ENCODE measurements at places on chromosomes 16 and 17.

GRCh38 chr17:73336408-73337329 is 24.9 kb upstream of the CDC42EP4 start:
- DNase-seq: no peak
- H3K4me3 ChIP-seq: no peak overlapping the region
- H3K27ac ChIP-seq: peak overlapping the region; percentile 83
- H3K4me1 ChIP-seq: peaks cover 37% of the 10 kb centered on the region
- H3K36me3 ChIP-seq: peaks cover 3% of the 10 kb centered on the region
- no peaks in the 10 kb centered on the region for H3K27me3 ChIP-seq

- no peak for DNase-seq
- H3K27me3 ChIP-seq: peaks cover 58% of the 10 kb centered on the region
- H3K36me3 ChIP-seq: no peaks in the 10 kb centered on the region
- no peak overlapping the region for H3K27ac ChIP-seq
- H3K4me3 ChIP-seq: no peak overlapping the region
- peaks cover 20% of the 10 kb centered on the region for H3K4me1 ChIP-seq
Observed at GRCh38 chr16:14309906-14310305, 238.8 kb downstream of the MRTFB start.

- H3K4me3 ChIP-seq: peak overlapping the region; percentile 91
- H3K4me1 ChIP-seq: peaks cover 53% of the 10 kb centered on the region
- peaks cover 6% of the 10 kb centered on the region for H3K36me3 ChIP-seq
- H3K27ac ChIP-seq: peak overlapping the region; percentile 97
Observed at GRCh38 chr17:67243284-67243683, 1.7 kb downstream of the HELZ start.

DNA sequence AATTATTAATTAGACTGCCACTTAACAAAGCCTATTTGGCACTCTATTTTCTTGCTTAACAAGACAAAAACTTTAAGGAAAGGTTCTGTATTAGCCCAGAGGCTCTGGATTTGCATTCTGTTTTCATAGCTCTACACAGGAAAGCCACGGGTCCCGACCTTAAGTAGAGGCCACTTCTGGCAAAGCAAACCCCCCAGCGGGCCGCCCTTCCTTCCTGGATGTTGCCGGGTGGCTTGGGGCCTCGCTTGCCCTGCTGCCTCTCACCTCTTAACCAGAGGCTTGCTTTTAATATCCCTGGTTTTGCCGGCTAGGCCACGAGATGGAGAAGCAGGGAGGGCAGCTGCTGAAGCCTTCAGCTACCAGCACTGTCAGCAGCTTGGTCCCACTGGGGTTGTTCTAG is 4.4 kb downstream of the RTN4RL1 start:
- H3K4me1 ChIP-seq: peaks cover 4% of the 10 kb centered on the region
- H3K27me3 ChIP-seq: peaks cover 74% of the 10 kb centered on the region
- no peak overlapping the region for H3K4me3 ChIP-seq
- no peak for DNase-seq
- H3K36me3 ChIP-seq: no peaks in the 10 kb centered on the region
- no peak overlapping the region for H3K27ac ChIP-seq

GRCh38 chr16:70700101-70701020 is 14.5 kb upstream of the MTSS2 start:
- H3K36me3 ChIP-seq: peaks cover 2% of the 10 kb centered on the region
- no peak for DNase-seq
- no peaks in the 10 kb centered on the region for H3K27me3 ChIP-seq
- H3K4me1 ChIP-seq: peaks cover 65% of the 10 kb centered on the region
- H3K4me3 ChIP-seq: no peak overlapping the region

GRCh38 chr17:77597418-77598240 is 360.9 kb upstream of the TNRC6C start:
- H3K27me3 ChIP-seq: peaks cover 29% of the 10 kb centered on the region
- no peaks in the 10 kb centered on the region for H3K36me3 ChIP-seq
- no peak overlapping the region for H3K4me3 ChIP-seq
- H3K4me1 ChIP-seq: peaks cover 10% of the 10 kb centered on the region

DNA sequence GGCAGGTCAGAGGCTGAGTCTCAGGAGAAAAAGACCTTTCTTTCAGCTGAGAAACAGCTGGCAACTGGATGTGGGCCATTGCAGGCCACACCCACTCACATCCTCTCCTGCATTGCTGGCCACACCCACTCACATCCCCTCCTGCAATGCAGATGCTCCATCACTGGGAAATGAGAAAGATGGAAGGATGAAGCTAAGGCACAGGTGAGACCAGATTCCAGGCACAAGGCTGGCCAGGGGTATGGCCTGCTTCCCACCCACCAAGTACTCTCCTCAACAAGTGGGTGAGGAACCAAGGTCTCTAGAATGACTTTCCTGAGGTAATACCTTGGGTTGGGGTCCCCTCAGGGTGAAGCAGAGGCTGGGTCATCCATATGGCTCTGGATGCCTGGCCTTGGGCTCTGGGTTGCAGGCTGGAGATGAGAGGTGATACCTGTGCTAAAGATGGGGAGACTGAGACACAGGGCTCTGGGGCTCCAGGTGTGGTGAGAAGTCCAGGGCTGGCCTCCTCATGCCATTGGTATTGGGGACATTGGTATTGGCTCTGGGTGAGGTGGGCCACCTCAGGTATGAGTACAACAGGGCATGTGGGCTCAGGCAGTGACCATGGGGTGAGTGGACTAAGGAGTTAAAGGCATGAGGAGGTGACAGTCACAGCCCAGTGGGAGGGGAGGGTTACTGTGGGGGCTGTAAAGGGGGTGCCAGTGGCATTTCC is 1726.8 kb downstream of the TP53TG3F start:
- H3K27me3 ChIP-seq: no peaks in the 10 kb centered on the region
- H3K36me3 ChIP-seq: peaks cover 3% of the 10 kb centered on the region
- H3K27ac ChIP-seq: no peak overlapping the region
- no peaks in the 10 kb centered on the region for H3K4me1 ChIP-seq
- no peak for DNase-seq

- H3K36me3 ChIP-seq: no peaks in the 10 kb centered on the region
- peaks cover 32% of the 10 kb centered on the region for H3K4me1 ChIP-seq
- peak overlapping the region; percentile 38 for H3K4me3 ChIP-seq
- no peak overlapping the region for H3K27ac ChIP-seq
Observed at GRCh38 chr16:75267631-75268264, 16.3 kb upstream of the BCAR1 start.

DNA sequence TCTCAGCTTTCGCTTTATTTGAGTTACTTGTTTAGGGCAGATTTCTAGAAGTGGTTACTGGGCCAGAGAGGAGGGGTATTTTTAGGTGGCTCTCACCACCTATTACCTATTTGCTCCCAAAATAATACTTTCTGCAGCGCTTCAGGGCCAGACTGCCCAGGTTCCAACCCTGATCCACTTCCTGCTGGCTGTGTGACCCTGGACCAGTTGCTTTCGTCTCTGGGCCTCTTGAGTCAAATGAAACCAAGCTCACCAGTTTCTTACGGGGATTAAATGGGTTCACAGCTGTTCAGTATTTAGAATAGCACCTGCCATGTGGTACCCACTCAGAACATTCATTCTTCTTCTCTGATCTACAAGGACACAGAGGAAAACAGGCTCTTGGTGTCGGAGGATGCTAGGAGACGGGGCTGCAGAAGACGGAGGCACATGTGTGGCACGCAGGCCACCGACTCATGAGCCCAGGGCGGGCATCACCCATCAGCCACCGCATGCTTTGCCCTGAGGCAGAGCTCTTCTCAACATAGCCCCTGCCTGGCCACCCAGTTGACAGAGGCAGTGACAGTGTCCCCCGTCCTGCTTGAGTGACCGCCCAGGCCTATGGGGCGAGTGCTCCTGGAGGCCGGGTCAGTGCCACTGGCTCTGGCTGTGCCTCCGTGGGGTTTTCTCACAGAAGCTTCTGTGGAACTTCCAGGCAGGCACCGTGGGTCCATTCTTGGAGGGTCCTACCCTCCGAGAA is 149.0 kb upstream of the PLCG2 start:
- H3K27ac ChIP-seq: peak overlapping the region; percentile 55
- H3K4me3 ChIP-seq: no peak overlapping the region
- no peaks in the 10 kb centered on the region for H3K27me3 ChIP-seq
- H3K4me1 ChIP-seq: peaks cover 44% of the 10 kb centered on the region

DNA sequence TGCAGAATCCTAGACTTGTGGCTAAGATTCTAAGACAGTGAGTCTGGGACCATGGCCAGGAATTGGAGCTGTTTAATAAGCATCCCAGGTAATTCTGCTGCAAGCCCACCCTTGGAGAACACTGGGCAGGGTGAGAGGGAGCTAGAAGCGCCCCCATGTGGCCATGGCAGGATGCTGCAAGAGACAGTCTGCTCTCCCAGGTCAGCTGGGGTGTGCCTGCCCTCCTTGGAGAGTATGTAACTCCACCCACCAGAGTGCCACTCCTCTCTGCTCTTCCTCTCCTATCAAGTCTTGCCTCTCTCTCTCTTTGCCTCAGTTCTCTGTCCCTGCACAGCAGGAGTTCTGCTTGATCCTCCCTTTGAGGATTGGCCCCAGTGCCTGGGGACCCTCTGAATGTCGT is 14.9 kb downstream of the RCVRN start:
- H3K4me3 ChIP-seq: no peak overlapping the region
- H3K36me3 ChIP-seq: no peaks in the 10 kb centered on the region
- peaks cover 19% of the 10 kb centered on the region for H3K27me3 ChIP-seq
- no peaks in the 10 kb centered on the region for H3K4me1 ChIP-seq
- DNase-seq: no peak
- H3K27ac ChIP-seq: no peak overlapping the region

DNA sequence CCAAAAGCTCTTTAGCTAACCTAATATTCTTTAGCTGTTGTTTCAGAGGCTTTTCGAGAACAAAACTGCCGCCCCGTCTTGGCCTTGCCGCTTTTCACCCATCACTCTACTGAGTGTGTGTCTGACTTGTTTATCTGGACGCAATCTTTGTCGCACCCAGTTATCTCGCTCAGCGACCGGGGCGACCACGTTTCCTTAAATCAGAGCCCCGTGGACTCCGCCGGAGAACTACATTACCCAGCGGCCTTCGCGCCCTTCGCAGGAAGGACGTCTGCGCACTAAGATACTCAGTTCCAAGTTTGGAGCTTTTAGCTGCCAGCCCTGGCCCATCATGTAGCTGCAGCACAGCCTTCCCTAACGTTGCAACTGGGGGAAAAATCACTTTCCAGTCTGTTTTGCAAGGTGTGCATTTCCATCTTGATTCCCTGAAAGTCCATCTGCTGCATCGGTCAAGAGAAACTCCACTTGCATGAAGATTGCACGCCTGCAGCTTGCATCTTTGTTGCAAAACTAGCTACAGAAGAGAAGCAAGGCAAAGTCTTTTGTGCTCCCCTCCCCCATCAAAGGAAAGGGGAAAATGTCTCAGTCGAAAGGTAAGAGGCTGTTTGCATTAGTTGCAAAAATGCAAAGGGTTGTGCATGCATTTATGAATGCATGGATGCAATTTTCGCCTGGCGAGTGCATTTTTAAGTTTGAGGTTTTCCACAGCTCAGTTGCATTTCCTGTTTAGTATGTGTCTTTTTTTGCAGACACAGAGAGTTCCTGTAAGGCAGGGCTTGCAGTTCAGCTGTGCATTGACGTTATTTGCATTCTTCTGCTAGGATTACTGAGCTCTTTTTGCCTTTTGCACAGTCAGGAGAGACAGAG is at the start of gene MAP2K6:
Gene MAP2K6, plus strand, starts transcription at position 290 of the 867 bp plus-strand sequence. Its CDS starts 288 bp downstream, at position 578.
- H3K27me3 ChIP-seq: no peaks in the 10 kb centered on the region
- H3K4me1 ChIP-seq: no peaks in the 10 kb centered on the region
- no peaks in the 10 kb centered on the region for H3K36me3 ChIP-seq
- peak; percentile 66 for DNase-seq
- no peak within 1 kb of the TSS for H3K4me3 ChIP-seq

- no peak for DNase-seq
- H3K27me3 ChIP-seq: no peaks in the 10 kb centered on the region
- H3K4me3 ChIP-seq: no peak overlapping the region
Observed at GRCh38 chr16:81543571-81543970, 99.0 kb downstream of the CMIP start.

- H3K4me1 ChIP-seq: no peaks in the 10 kb centered on the region
- H3K27me3 ChIP-seq: no peaks in the 10 kb centered on the region
- peaks cover 30% of the 10 kb centered on the region for H3K36me3 ChIP-seq
- H3K4me3 ChIP-seq: no peak overlapping the region
- H3K27ac ChIP-seq: no peak overlapping the region
Observed at GRCh38 chr16:47156680-47157215, 13.0 kb upstream of the NETO2 start.

GRCh38 chr16:85460252-85461021 is 152.7 kb upstream of the GSE1 start:
- no peaks in the 10 kb centered on the region for H3K27me3 ChIP-seq
- H3K4me1 ChIP-seq: peaks cover 64% of the 10 kb centered on the region
- H3K36me3 ChIP-seq: peaks cover under 1% of the 10 kb centered on the region
- H3K4me3 ChIP-seq: peak overlapping the region; percentile 19
- peak overlapping the region; percentile 79 for H3K27ac ChIP-seq
